ENCODE measurements at places on chromosomes 7 and 10.

DNA sequence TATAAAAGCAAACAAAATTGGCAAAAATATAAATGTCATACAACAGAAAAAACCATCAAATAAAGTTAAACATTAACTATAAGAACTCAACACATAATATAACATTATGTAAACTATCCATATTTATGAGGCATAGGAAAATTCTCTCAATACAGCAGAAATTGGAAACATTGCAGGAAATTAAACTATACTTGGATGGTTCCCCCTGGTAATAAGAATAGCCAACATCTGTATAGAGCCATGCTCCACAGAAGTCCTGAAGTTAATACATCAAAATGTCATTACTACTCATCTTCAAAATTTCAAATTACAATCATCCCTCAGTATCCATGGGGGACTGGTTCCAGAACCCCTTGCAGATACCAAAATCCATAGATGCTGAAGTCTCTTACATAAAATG, 350.5 kb downstream of the PARD3 start:
- no peak for DNase-seq

- no peak for DNase-seq
Observed at GRCh38 chr7:49660976-49661375, 112.5 kb upstream of the VWC2 start.

DNA sequence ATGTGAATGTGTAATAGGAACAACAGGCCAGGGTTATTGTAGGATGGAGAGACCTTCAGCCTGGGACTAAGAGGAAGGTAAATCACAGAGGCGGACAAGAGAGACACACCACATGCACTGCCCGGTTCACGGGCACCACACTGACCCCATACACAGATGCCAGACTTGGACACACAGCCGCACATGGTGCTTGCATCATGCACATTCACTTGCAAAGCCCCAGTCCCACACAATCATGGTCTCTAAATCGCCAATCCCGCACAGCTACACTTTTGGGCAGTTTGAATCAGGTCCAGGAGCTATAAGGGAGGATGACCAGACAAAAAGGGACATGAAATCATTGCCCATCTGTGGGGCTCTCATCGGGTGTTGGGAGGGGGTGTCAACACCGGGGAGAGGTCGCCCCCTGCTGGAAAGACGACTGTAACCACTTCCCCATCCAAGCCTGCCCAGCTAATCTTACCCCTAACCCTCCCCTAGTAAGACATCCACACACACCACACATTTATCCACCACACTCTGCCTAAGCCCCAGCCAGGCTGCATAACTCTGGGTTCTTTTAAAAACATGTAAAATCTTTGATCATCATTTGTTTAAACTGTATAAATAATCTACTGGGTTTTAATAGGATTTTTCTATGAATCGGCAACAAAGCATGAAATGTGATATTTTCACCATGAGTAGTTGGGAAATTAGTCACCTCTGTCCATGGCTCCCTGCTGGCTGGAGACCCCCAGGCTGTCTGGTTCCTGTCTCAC, 40.5 kb upstream of the SLF2 start:
- DNase-seq: peak; percentile 16

DNA sequence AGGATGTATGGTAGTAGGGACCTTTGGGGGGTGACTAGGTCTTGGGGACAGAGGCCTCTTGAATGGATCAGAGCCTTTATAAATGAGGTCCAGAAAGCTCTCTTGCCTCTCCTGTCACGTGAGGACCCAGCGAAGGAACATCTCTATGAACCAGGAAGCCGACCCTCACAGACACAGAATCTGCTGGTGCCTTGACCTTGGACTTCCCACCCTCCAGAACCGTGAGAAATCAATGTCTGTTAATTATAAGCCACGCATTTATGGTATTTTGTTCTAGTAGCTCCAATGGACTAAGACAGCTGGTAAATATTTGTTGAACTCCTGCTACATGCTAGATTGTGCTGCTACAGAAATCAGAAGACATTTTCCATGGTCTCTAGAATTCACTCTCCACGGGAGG, 276.9 kb downstream of the SFMBT2 start:
- no peak for DNase-seq

DNA sequence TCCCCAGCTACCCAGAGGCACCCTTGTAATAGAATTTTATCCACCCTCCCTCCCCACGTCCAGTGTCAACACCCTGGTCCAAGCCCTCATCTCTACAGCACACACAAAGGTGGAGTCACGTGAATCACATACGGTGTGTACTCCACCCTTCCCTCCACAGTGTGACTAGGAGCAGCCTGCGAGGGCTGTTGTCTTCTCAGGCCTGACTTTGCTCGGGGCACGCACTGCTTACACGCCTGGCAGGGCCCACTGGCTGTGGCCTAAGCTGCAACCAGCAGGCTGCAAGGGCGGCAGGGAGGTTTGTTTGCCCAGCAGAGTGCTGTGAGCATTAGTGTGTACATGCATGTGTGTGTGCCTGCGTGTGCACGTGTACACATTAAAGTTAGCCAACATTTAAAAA, 93.7 kb downstream of the COBL start:
- DNase-seq: no peak

DNA sequence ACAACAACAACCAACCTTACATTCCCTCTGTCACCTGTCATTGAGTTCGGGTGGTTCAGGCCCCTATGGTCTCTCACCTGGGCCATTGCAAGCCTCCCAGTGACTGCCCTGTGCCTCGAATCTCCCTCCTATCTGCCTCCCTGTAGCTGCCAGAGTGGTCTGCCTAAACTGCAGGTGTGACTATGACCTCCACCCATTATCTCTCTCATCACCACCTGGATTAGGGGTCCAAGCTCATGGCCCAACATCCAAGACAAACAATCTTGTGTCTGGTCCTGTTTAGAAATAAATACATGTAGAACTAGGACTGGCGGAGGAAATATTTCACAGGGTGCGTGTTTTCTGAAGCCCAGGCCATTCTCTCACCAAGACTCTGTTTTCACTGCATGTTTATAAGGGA, 146.6 kb downstream of the HERPUD2 start:
- no peak for DNase-seq

DNA sequence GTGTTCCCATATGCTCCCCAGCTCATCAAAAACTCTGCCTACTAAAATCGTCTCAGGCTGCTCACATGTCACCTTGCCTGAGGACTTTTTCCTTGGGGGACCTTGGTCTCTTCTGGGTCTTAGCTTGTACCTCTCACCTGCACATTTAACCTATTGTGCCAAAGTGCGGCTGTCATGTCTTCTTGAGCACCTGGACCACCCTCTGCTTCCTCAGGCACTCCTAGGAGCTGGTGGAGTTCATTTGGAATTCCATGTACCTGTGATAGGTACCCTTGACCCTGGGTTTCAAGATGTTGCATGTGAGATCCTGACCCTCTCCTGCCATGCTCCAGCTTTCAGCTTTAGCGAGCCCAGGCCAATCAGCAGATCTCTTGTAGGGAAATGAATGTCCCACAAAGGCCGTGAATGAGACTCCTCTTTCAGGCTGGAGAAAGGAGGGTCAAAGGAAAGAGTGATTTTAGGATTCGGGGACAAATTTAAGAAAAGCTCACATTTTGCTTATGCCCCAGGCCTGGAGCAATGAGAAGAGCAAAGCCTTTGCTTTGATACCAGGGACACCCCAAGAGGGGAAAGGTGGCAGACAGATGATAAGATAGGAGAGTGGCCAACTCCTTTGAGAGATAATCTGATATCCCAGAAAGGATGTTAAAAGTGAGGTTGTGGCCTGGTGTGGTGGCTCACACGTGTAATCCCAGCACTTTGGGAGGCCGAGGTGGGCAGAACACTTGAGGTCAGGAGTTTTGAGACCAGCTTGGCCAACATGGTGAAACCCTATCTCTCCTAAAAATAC, 10.6 kb upstream of the DNAJB12 start:
- DNase-seq: no peak

Data from T follicular helper cell (primary cell).